Muscle of arm (tissue), 14 donors: ENCODE measurements at places on chromosomes 7 and 10.

DNA sequence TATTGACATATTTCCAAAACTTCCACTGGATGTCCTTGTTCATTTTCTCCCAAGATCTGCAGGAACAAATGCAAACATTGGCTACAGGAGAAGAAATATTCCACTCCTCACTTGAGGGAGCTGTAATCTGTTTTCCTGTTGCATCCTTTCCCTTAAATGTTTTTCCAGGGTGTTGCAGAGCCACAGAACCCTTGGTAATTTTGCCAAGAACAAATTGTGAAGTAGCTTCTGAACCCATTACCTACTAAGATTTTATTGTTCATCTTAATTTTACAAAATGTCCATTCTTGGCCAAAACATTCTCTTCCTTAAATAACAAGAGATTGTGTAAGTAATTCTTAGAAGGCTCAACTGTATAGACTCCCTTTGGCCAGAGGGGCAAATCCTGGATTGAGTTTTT is 177.0 kb downstream of the GNAT3 start:
- peak; percentile 56 for DNase-seq

DNA sequence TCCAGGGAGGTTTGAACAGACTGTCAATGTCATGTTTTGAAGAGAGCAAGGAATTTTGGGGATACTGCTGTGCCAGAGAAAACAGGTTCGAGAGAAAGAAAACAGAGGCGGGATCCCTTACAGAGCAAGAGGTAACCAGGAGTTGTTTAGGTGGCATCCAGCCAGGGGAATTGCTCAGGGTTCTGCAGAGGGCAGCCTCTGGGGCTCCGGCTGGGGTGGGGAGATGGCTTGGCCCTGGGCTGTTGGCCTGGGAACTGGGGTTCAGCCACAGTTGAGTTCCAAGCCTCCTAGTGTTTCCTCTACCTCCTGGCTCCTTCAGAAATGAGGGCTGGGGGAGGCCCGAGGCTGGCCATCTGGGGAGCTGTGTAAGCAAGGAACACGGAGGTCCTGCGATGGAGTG is 68.0 kb downstream of the CAMK1D start:
- no peak for DNase-seq

GRCh38 chr7:139924461-139924860 is 95.4 kb downstream of the TBXAS1 start:
- no peak for DNase-seq

GRCh38 chr7:120825152-120825551 is 32.8 kb downstream of the TSPAN12 start:
- DNase-seq: no peak

GRCh38 chr7:140533394-140533872 is 54.1 kb upstream of the MKRN1 start:
- no peak for DNase-seq
